ENCODE measurements at places on chromosomes 1 and 21.

- no peak for DNase-seq
These were observed 16.5 kb downstream of the CLDN19 start for GRCh38 chr1:42723511-42723910.

DNA sequence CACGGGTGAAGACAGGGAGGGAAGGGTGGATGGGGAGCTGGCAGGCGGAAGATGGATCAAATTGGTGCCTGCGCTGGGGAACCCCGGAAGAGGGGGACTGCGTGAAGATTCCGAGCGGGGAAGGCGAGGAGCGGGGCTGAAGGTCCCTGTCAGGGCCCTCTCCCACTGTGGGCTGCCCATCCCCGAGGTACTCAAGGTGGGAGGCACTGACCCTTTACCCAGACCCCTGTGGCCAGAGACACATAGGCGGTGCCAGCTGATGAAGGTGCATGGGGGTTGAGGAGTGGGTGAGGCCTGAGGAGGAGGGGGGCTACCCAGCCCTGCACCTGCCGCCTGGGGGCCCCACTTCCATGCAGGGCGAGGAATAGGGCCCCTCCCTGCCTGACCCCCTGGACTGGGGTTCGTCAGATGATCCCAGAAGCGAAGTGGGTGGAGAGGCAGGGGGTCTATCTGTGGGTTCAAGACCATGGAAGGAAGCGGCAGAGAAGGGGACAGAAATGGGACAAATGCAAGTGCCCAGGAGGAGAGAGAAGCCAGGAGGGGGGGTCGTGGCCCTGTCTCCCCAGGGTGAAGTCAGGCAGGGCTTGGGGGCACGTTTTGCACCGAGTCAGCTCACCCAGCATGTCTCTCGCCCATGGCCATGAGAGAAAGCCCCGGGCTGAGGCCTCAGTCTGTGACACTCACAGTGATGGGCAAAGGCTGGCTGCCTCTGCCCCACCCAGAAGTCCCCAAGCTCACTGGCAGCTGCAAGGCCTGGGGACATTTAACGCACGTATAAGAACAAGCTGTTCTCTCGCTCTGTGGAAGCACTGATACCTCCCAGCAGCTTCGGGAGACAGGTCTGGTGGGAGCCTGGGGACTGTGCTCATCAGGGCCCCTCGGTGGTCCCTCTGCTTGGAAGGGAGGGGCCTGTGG lies 7.0 kb upstream of the MMEL1 start:
- no peak for DNase-seq

DNA sequence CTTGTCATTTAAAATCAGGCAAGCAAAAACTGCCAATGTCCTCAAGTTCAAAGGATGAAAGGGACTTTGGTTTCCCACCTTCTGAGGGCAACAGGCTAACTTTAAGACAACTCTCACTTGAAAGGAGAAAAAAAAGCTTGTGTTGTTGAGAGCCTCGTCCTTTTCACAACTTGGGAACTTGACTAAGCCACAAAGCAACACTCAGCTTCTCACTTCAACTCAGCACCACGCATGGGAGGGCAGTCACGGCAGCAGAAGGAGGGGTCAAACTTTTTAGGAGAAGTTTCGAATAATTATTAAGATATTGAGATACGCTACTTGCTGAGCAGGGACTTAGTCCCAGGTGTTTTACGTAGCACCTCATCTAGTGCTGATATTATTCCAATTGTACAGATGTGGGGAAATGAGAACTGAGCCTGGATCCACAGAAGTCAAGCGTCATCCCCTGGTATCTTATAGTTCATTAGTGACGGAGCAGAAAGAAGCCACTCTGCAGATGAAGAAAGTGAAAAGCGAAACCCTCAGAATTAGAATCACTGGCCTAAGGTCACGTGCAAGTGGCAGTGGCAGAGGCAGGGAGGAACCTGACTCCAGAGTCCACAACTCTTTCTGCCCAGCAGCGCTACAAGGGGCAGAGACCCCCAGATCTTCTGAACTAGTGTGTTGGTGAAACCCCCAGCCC lies 83.6 kb downstream of the JAK1 start:
- DNase-seq = no peak

DNA sequence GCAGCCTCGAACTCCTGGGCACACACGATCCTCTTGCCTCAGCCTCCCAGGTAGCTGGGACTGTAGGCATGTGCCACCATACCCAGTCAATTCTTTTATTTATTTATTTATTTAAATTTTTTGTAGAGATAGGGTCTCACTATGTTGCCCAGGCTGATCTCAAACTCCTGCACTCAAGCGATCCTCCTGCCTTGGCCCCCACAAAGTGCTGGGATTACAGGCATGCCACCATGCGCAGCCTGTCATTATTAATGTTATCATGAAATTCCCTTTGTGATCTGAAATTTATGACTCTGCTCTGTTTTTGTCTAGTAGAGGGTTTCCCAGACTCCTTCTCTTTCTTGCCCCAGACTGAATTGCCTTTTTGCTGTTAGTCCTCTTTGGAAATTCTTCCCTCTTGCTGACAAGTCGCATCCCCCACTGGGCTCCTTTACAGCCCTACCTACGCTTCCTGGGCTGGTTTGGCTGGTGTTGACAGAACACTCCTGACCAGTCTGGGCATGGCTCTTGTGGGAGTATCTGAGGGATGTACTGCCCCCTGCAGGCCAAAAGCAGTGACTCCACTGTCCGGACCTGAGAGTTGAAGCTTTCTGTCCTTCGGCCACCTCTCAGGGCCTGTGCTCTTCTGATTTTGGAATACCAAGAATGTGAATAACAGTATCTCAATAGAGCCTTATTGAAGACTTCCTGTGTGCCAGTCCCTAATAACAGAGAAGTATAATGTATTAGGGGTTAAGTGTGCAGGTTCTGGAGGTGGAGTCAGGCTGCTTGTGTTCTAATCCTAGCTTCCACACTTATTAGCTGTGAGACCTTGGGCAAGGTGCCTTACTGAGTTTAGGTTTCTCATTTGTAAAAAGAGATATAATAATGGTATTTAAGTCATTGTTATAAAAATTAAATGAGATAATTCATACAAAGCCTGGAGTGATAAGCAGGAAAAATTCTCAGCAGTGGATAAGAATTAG lies 28.2 kb downstream of the TCEANC2 start:
- peak; percentile 89 for DNase-seq

- DNase-seq = peak; percentile 86
These were observed 807.1 kb downstream of the USP25 start for GRCh38 chr21:16536643-16537434.

DNA sequence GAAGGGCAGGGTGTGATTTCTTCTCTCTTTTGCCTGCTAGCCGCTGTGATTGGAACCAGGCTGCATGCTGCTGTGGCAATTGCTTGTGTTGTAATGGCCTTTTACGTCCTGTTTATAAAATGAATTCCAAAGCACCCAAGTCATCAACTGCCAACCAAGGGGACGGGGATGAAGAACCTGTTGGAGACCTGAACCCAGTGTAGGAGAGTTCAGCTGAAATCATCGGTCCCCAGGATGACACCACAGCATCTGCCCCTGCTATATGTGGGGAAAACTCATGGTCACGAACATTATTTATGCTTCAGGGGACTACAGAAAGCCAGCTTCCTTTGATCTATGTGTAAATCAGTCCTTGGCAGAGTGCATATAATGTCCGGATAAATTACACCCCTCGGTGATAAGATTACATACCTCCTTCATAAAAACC lies 3.8 kb downstream of the TMEM167B start:
- DNase-seq = no peak

DNA sequence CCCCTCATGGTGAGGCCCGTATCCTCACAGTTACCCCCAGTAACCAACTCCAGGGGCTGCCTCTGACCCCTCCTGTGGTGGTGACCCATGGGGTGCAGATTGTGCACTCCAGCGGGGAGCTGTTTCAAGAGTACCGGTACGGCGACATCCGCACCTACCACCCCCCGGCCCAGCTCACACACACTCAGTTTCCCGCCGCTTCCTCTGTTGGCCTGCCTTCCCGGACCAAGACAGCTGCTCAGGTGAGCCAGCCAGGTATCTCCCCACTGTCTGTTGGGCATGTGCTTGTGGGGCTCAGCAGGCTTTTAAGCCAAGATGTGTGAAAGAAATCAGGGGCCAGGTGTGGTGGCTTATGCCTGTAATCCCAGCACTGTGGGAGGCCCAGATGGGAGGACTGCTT lies 39.9 kb downstream of the ZBTB17 start:
- no peak for DNase-seq

GRCh38 chr1:57926025-57926552 lies 502.2 kb upstream of the DAB1 start:
- DNase-seq = no peak

GRCh38 chr1:5338466-5338865 lies 653.8 kb downstream of the NPHP4 start:
- DNase-seq = no peak

GRCh38 chr1:41840592-41841246 lies 78.0 kb downstream of the HIVEP3 start:
- no peak for DNase-seq

DNA sequence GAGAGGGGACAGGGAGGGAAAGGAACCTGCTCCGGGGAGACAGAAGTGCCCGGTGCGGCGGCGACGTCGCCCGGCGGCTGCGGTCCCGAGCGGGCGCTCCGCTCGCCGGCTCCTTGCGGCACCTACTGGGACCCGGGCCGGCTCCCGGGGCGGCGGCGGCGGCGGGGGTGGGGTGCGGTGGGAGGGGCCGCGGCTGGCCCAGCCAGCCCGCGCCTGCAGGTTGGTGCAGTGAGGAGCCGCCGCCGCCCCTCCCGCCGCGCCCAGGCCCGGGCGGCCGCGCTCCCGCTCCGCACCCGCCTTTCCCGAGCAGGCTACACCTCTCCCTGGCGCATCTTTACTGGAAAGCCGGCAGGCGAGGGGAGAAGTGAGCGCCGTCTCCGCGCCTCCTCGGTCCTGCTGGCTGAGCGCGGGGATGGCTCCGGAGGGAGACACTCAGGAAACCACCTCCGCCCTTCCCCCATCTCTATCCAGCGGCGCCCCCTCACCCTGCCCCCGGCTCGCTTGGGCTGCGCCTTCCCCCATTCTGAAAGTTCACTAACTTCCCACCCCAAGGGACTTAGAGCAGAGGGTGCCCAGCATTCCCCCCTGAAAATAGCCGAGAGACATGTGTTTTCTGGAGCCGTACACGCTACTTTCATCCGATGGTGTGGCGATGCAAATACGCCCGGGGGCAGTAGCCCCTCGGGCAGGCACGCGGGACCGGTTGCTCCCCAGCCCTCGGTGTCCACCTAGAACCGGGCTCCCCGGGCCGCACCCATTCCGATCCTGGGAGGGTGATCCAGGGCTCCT lies at the start of gene PLD5:
PLD5 (minus strand) TSS at position 127 of the 789 bp plus-strand sequence.
- no peak for DNase-seq

- peak; percentile 85 for DNase-seq
These were observed 9.4 kb downstream of the TIAM1 start for GRCh38 chr21:31334648-31335121.

DNA sequence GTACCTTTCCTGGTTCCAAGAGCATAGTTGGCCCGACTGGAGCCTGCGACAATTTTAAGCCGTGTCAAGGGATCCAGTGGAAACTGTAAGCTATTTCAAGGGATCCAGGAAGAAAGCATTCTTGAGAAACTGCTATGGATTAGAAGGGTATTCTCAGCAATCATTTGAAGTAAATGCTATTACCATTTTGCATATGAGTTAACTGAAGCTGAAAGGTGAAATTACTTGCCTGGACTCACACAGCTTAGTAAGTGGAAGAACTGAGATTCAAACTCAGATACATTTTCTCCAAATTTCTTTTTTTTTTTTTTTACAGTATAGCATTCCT lies 589 bp downstream of the ZNF684 start:
- DNase-seq = no peak

DNA sequence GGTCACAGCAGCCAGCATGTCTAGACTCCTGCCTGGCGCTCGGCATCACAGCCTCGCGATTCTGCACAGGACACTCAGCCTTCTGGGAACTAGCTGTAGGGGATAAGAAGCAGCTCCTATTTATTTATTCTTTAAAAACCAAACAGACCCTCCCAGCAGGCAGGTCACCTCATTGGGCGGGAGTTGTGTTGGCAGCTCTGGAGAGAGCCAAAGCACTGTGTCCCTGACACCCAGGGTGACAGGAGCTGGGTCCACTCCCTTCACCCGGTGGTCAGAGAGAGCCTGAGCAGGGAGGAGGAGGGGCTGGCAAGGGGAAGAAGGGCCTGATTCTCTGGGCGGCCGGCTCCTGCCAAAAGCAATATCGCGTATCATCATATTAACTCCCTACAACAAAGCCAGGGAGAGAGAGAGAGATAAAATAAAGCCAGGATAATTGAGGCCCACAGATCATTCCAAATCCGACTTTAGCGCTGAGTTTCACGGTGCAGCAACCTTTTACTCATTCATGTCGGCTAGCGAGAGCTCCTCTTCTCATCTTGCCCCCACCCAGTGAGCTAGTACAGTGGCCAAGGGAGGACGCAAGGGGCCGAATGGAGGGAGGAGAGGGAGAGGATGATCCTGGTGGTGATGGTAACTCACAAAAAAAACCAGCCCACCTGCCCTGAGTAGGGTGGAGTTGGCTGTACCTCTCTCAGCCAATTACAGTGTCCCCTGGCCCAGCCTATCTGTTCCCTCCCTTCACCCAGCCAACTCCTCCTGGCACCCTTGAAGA lies 79.8 kb upstream of the IFFO2 start:
- DNase-seq = no peak

GRCh38 chr1:168903237-168903830 lies 174.3 kb upstream of the DPT start:
- DNase-seq = no peak

GRCh38 chr1:94422115-94422820 lies 4.1 kb downstream of the ABCD3 start:
- DNase-seq = no peak
